Activated CD4-positive, alpha-beta T cell treated with anti-CD3 and anti-CD28 coated beads for 48 hours (primary cell): ENCODE measurements at places on chromosomes 6 and 20.

- peak; percentile 74 for DNase-seq
Observed at GRCh38 chr6:5471044-5471443, 209.7 kb downstream of the FARS2 start.

GRCh38 chr6:161265975-161266374, 7.9 kb downstream of the AGPAT4 start:
- no peak for DNase-seq

DNA sequence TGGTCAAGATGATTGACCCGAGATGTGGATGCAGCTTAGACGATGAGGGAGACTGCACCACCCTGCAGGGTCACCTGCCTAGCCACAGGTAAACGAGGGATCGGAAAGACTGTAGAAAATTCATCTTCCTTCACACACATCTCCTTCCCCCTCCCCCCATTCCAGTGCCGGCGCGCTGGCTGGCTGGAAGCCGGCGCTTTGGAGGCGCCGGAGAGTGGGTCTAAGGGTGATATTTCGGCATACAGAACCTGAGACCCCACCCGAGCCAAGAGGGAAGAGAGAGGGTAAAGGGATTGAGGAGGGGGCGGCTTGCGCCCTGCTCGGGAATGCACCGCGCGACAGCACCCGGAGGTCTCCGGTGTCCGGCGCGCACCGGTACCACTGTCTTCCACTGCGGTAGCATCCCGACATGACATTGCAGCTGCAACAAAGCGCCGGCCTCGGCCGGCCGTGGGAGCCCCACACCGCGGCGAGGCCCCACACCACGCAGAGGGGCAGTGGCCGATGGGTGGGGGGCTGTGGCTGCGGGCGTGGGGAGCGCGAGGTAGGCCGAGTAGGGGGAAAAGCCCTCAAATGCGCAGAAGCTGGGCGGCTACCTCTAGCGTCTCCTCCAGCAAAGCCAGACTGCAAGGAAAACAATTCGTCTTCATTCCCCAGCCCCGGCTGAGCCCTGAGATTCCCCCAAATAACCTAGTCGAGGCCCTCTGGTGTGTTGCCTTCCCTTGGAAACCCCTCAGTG, 984 bp downstream of the TNFRSF21 start:
- peak; percentile 13 for DNase-seq

DNA sequence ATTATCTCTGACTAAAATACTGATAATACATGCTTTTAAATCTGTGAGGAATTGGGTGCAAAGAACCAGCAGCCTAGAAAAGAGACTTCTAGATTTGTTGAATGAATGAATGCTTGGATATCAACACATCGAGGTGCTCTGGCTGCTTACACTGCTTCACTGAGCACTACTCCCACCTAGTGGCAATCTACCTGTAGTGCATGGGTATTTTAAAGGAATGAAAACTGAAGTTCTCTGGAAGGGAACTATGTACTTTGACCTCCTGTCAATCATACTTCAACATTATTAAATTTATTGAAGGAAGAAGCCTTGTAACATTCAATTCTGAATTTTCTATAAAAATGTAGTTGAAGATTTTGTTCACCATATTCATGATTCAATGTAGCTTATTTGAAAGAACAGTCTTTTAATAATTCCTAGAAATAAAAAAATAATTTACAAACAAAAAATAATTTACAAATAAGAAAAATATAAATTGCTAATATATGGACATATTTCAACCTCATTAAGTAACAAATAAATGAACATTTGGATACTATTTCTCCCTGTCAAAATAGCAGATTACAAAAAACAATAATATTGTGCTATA, 111.2 kb upstream of the MMS22L start:
- DNase-seq: peak; percentile 51

- DNase-seq: no peak
Observed at GRCh38 chr6:13400772-13401171, 72.4 kb upstream of the TBC1D7 start.

DNA sequence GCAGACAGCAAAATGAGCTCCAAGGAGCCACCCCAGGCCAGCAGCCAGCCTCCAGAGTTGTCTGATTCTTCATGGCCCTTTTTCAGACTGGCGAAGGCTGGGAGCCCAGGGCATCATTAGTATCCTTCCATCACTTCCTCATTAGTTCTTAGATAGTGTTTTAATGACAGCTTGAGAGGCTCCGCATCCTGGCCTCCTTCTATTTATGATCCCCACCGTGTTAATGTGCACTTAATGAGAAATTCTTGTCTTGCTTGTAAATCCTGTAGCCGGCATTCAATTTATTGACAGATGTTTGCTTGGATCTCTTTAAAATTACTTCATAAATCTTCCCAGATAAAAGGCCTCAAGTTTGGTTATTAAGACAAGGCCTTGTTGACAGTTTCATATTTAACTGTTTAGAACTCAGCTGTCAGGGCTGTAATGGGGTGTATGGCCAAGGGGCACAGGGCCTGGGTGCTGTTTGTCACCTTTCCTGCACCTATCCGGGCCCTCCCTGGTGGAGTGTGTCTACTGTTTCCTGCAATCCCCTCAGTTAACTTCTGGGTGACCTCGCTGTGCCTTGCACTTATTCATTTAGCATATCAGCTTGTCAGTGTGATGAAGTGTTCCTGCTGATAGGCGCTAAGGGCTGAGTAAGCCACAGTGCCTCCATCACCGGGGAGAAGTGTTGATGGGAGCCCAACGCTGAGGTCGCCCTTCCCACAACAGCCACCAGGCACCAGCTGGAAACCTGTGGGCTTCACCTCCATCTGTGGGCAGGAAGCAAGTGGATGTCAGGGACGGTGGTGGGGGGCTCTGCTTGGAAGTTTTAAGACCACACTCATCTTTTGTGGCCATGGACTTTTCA, 169.3 kb downstream of the TSHZ2 start:
- no peak for DNase-seq

DNA sequence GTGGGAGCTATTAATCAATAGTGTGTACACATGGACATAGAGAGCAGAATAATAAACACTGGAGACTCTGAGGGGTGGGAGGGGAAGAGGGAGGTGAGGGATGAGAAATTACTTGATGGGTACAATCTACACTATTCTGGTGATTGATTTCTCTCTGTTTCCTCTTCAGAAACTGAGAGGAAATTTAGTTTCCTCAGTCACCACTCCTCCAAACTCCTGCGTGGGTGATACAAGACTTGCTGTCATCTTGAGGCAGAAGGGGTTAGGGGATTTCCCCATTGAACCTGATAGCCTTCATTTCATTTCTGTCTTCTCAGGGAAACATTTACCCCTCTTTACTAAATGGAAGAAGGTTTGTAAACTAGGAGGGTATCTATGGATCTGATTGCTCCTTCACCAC, 84.3 kb upstream of the ESR1 start:
- peak; percentile 71 for DNase-seq

- DNase-seq: no peak
Observed at GRCh38 chr6:112156668-112157067, 69.3 kb downstream of the FAM229B start.

DNA sequence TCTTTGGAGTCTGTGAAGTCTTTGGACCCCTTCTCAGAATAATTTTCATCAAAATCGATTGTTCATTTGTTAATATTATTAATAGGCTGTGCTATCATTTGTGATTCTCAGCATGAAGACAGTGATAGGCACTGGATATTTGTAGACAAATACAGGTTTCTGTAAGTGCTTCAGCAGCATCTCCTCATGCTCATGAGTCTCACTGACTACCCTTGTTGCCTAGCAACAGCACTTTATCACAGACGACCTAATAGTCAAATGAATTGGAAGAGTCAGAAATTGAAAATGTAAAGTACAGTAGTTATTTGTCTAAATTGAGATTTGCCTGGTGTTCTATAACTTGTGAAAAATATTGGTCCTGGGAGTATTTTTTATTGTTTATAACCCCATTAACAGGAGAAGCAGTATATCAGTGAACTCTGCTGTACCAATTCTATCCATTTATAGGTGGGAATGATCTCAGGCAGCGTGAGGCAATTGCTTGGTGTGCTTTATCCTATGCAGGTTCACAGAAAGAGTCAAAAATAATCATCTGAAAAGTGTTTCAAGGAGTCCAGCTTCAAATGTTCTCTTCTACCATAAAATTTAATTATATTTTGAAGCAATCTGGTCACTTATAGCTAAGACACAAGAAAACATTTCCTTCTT, 684.6 kb downstream of the RFPL4B start:
- no peak for DNase-seq

DNA sequence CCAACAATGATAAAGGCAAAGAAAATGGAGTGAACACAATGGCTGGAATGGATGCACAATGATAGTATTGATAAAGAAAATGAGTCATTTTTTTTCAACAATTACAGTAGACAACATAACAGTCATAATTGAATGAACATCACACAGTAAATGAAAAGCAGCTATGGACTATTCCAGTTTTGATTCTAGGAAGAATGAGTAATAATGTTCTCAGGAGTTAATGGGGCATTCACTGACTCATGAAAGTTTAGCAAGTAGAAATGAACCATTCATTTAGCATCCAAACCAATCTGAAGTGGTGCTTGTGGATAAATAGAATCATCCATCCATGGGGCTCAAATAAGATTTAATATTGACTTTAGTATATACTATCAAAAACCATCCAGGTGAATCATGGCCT, 1029.5 kb upstream of the GJE1 start:
- DNase-seq: no peak

- no peak for DNase-seq
Observed at GRCh38 chr6:72953971-72954381, 271.3 kb downstream of the KHDC1L start.

DNA sequence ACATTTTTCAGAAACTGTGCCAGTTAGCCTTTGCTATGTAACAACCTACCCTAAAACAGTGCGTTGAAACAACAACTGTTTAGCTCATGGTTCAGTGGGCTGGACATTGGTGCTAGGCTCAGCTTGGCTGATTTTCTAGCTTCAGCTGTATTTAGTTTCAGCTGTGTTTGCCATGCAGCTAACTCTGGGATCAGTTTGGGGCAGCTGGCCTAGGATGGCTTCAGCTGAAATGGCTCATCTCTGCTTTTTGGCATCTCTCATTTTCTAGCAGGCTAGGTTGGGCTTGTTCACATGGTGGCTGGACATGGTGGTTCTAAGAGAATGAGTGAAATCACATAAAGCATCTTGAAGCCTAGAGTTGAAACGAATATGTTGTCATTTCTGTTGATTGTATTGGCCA, 464.2 kb downstream of the QKI start:
- DNase-seq: no peak

DNA sequence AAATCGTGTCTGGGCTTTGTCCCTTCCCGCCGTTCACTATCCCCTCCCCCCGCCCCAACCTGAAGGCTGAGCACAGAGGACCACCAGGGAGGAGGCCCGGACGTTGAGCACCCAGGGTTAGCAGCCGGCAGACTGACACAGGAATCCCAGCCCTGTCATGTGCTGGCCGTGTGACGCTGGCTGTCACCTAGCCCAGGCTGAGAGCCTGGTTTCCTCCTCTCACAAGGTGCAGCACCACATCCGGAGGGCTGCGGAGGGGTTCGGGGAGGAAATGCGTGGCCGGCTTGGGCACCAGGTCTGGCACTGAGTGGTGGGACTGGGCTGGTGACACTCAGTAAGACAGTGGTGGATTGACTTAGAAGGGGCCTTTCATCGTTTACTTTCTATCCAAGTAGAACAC, 4.6 kb upstream of the LSM14B start:
- DNase-seq: peak; percentile 54

DNA sequence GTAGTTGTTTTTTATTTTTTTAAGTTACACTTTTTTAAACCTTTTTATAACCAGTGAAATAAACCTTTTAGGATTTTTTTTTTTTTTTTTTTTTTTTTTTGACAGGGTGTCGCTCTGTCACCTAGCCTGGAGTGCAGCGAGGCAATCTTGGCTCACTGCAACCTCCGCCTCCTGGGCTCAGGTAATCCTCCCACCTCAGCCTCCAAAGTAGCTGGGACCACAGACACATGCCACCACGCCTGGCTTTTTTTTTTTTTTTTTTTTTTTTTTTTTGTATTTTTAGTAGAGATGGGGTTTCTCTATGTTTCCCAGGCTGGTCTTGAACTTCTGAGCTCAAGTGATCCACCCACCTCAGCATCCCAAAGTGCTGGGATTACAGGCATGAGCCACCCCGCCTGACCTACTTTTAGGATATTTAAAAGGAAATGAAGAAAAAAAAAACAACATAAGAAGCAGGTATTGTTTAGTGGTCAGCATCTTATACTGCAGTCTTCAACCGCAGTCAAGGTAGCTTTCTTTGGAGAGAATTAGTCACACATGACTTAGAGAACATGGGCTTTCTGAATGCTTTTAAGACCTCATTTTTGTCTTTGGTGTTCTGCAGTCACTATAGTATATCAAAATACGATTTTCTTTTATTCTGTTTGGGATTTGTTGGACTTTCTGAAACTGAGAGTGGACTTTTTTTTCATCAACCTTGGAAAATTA, 1.6 kb downstream of the POLR1H start:
- no peak for DNase-seq

GRCh38 chr6:50047026-50047425, 2.7 kb downstream of the DEFB112 start:
- no peak for DNase-seq

DNA sequence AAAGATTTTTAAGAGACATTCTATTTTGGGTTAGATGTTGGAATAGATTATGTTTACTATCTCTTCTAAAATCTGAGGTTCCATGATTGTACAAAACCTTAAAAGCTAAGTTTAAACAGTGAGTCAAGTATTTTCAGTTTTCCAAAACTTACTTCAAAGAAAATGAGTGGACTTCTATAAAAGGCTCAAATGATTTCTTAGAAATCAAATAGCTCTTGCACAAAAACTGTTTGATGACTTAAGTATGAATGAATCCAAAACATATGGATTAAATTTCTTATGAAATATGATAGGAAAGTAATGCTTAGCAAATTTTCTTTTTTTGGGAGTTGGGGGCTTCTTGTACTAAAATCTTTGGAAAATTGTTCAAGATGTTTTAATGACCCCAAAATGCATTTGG, 837.3 kb upstream of the SLC35B3 start:
- DNase-seq: no peak

DNA sequence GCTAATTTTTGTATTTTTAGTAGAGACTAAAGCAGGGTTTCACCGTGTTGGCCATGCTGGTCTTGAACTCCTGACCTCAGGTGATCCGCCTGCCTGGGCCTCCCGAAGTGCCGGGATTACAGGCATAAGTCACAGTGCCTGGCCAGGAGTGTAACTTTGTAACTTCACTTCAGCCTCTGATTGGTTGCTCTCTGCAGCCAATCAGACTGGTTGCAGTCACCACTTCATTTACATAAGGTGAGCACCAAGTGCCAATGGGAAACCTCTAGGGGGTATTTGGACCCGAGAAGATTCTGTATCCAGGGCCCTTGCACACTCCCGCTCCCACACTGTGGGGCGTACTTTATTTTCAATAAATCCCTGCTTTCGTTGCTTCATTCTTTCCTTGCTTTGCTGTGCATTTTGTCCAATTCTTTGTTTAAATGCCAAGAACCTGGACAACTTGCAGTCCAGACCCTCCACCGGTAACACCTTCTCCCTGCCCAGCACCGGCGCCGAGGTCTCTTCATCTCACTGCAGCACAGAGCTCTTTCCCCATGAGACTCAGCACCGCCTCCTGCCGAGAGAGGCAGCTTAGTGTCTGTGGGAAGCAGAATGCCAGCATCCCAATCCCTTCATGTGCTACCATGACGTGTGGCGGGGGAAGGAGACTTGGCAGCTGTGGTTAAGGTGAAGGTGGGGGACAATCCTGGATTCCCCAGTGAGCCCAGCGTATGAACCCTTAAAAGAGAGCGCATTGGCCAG, 14.0 kb upstream of the MRGBP start:
- DNase-seq: no peak

- no peak for DNase-seq
Observed at GRCh38 chr6:21033575-21034026, 499.3 kb downstream of the CDKAL1 start.
